ENCODE measurements at places on chromosomes 12 and 14. TPM values are rescaled to one million over a fixed set of nuclear protein-coding genes. Genes with fewer than 3 reads are reported as not detected.
A peak's percentile ranks its signal among the peaks of the same experiment; 100 is the strongest.

TEX22 gene
- 0.82 TPM for polyA plus RNA-seq

IRAK3 gene
- 3.4 TPM for polyA plus RNA-seq

SERPINA10 gene
- polyA plus RNA-seq: 0.90 TPM

RFLNA gene
- polyA plus RNA-seq: 64.3 TPM

RTN1 gene
- polyA plus RNA-seq: 45.0 TPM

RFX4 gene
- polyA plus RNA-seq: 0.13 TPM

TC2N gene
- 24.6 TPM for polyA plus RNA-seq

KRT71 gene
- polyA plus RNA-seq: 0.04 TPM

PTPRB gene
- polyA plus RNA-seq: 7.2 TPM

OTX2 gene
- not detected for polyA plus RNA-seq

GRCh38 chr12:45060976-45061375 is 10.1 kb upstream of the DBX2 start:
- DNase-seq: peak; percentile 69
- no peaks in the 10 kb centered on the region for H3K36me3 ChIP-seq

GRCh38 chr14:65249471-65250161 is 147.3 kb upstream of the MAX start:
- peaks cover 15% of the 10 kb centered on the region for H3K4me1 ChIP-seq
- no peaks in the 10 kb centered on the region for H3K36me3 ChIP-seq
- no peak overlapping the region for H3K27ac ChIP-seq
- H3K4me3 ChIP-seq: no peak overlapping the region
- DNase-seq: no peak
- H3K27me3 ChIP-seq: no peaks in the 10 kb centered on the region

GRCh38 chr12:104985206-104985605 is 910 bp upstream of the NOPCHAP1 start:
- DNase-seq: no peak
- no peak overlapping the region for H3K27ac ChIP-seq
- no peaks in the 10 kb centered on the region for H3K4me1 ChIP-seq

DNA sequence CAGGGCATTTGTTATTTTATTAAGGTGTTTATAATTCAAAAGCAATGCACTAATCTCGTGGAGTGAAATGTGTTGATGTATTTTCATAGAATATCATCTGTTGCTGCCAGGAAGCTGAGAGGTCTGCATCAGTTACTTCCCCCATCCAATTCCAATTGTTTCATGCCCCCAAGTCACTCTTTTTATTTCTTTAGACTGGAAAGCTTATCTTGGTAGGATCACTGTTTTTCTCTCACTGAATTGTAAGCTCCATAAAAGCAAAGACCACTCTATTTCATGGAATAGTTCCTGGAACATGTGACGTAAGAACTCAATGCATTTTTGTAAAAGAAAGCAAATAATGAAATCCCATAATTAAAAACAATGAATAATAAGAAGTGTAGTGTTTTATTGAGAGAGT is 420.2 kb downstream of the TRHDE start:
- DNase-seq: no peak
- no peaks in the 10 kb centered on the region for H3K36me3 ChIP-seq
- H3K4me3 ChIP-seq: no peak overlapping the region
- no peak overlapping the region for H3K27ac ChIP-seq

GRCh38 chr14:103068351-103069073 is 11.2 kb upstream of the CDC42BPB start:
- H3K27me3 ChIP-seq: no peaks in the 10 kb centered on the region
- H3K4me3 ChIP-seq: no peak overlapping the region
- peaks cover 29% of the 10 kb centered on the region for H3K4me1 ChIP-seq

DNA sequence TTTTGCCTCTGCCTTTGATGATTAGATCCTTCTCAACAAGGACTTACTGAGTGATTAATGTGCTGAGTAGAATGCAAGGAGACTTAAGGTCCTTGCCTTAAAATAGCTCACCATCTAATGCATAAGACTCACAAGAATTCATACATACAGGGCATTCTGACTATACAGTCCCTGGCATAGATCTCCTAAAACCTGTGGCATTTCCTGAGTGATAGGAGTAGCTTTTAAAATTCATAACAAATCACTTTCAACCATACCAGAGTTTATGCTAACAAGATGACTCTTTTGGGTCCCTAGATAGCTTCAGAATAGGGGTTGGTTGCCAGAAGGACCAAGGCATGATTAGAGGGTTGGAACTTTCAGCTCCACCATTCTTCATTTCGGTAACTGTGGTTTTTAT is 48.8 kb downstream of the STXBP6 start:
- H3K36me3 ChIP-seq: no peaks in the 10 kb centered on the region
- H3K27me3 ChIP-seq: no peaks in the 10 kb centered on the region
- DNase-seq: no peak
- H3K27ac ChIP-seq: no peak overlapping the region
- peaks cover 12% of the 10 kb centered on the region for H3K4me1 ChIP-seq

DNA sequence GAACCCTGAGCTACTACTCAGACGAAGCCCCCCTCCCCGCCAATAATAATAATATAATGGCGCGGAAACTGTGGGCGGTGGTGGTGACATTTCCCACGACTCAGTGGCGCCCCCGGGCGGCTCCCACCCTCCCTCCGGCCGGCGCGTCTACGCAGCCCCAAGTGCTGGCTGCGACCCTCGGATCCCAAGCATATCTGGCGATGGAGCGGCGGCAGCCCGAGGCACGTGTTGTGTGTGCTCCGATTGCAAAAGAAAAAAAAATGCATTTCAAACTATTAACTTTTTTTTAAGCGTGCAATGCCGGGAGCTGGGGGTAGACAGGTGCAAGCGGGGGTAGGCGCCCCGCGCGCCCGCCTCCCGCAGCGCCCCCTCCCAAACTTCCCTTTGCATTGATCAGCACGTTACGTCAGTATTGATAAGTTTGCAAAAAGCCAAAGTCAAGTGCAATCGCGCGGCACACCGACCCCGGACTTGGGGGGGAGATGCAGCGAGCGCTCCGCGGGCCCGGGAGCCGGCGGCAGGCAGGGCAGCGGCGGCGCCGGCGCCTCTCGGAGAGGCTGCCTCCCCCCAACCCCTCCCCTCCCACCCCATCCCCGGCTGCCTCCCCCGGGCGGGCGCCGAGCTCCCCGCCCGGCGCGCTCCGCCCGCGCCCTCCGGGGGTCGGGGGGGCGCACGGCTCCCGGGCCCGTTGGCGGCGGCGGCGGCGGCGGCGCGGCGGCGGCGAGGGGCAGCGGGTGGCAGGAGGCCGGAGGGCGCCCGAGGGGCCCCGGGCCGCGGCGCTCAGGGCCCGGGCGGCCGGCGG is 113.1 kb upstream of the MYL2 start:
- H3K27me3 ChIP-seq: peaks cover 83% of the 10 kb centered on the region
- H3K4me1 ChIP-seq: no peaks in the 10 kb centered on the region
- no peak overlapping the region for H3K4me3 ChIP-seq
- H3K27ac ChIP-seq: no peak overlapping the region

- H3K27ac ChIP-seq: no peak overlapping the region
- no peaks in the 10 kb centered on the region for H3K27me3 ChIP-seq
- H3K4me1 ChIP-seq: peaks cover 4% of the 10 kb centered on the region
- DNase-seq: no peak
- no peak overlapping the region for H3K4me3 ChIP-seq
- peaks cover 31% of the 10 kb centered on the region for H3K36me3 ChIP-seq
These were observed 76.6 kb downstream of the DCAF5 start for GRCh38 chr14:69076341-69076740.

- peaks cover 31% of the 10 kb centered on the region for H3K27me3 ChIP-seq
- H3K27ac ChIP-seq: no peak overlapping the region
- H3K4me3 ChIP-seq: no peak overlapping the region
- H3K4me1 ChIP-seq: no peaks in the 10 kb centered on the region
- no peak for DNase-seq
- H3K36me3 ChIP-seq: no peaks in the 10 kb centered on the region
These were observed 1133.3 kb downstream of the BCL11B start for GRCh38 chr14:98138666-98139065.

GRCh38 chr12:80716696-80717469 is at the start of gene MYF5:
MYF5 (plus strand) TSS chr12:80716912; CDS start chr12:80717064, 152 bp downstream.
- no peak within 1 kb of the TSS for H3K4me3 ChIP-seq
- H3K36me3 ChIP-seq: no peaks in the 10 kb centered on the region
- peaks cover 68% of the 10 kb centered on the region for H3K27me3 ChIP-seq
- no peak within 1 kb of the TSS for H3K27ac ChIP-seq
- no peaks in the 10 kb centered on the region for H3K4me1 ChIP-seq

- no peak overlapping the region for H3K27ac ChIP-seq
- H3K4me1 ChIP-seq: no peaks in the 10 kb centered on the region
- no peaks in the 10 kb centered on the region for H3K27me3 ChIP-seq
- no peak overlapping the region for H3K4me3 ChIP-seq
- no peak for DNase-seq
- H3K36me3 ChIP-seq: no peaks in the 10 kb centered on the region
These were observed 41.3 kb downstream of the SLC16A7 start for GRCh38 chr12:59636945-59637691.

GRCh38 chr12:62760779-62761178 is 174.2 kb downstream of the PPM1H start:
- peaks cover 40% of the 10 kb centered on the region for H3K4me1 ChIP-seq
- no peaks in the 10 kb centered on the region for H3K27me3 ChIP-seq
- H3K27ac ChIP-seq: peak overlapping the region; percentile 71
- no peaks in the 10 kb centered on the region for H3K36me3 ChIP-seq
- no peak overlapping the region for H3K4me3 ChIP-seq

GRCh38 chr12:89250636-89251035 is 101.7 kb downstream of the DUSP6 start:
- H3K4me3 ChIP-seq: no peak overlapping the region
- no peak for DNase-seq
- no peaks in the 10 kb centered on the region for H3K27me3 ChIP-seq

GRCh38 chr14:79724934-79725717 is 486.2 kb downstream of the DIO2 start:
- no peaks in the 10 kb centered on the region for H3K27me3 ChIP-seq
- H3K4me3 ChIP-seq: no peak overlapping the region
- no peak overlapping the region for H3K27ac ChIP-seq
- no peak for DNase-seq
- peaks cover 14% of the 10 kb centered on the region for H3K4me1 ChIP-seq
- H3K36me3 ChIP-seq: no peaks in the 10 kb centered on the region

DNA sequence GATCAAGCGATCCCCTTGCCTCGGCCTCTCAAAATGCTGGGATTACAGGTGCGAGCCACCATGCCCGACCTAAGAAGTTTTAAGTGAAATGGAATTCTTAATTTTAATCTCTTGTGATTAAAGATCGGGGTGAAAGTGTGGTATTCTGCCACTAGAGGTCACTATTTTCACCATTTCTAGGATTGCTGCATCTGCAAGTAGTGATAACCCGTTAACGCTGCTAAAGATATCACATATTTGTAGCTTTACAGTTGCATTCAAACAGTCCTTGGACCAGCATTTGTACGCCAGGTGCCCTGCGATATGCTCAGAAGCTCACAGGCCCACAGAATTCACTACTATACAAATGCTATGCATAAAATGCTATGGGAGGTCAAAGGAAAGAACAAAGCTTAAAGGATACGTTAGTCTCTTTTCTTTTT is 19.3 kb downstream of the CCDC62 start:
- H3K36me3 ChIP-seq: no peaks in the 10 kb centered on the region
- H3K4me3 ChIP-seq: no peak overlapping the region
- no peaks in the 10 kb centered on the region for H3K27me3 ChIP-seq
- peak; percentile 15 for DNase-seq

GRCh38 chr14:105733081-105734065 is 207.0 kb downstream of the TMEM121 start:
- H3K27ac ChIP-seq: no peak overlapping the region
- H3K36me3 ChIP-seq: no peaks in the 10 kb centered on the region
- no peak for DNase-seq
- no peaks in the 10 kb centered on the region for H3K27me3 ChIP-seq
- no peak overlapping the region for H3K4me3 ChIP-seq

- no peaks in the 10 kb centered on the region for H3K4me1 ChIP-seq
- H3K36me3 ChIP-seq: no peaks in the 10 kb centered on the region
- DNase-seq: no peak
- peaks cover 3% of the 10 kb centered on the region for H3K27me3 ChIP-seq
These were observed 52.9 kb downstream of the ISCA2 start for GRCh38 chr14:74546416-74546815.

- H3K27ac ChIP-seq: no peak overlapping the region
- H3K4me3 ChIP-seq: no peak overlapping the region
- H3K27me3 ChIP-seq: no peaks in the 10 kb centered on the region
- no peaks in the 10 kb centered on the region for H3K36me3 ChIP-seq
- no peaks in the 10 kb centered on the region for H3K4me1 ChIP-seq
These were observed 150.0 kb upstream of the RMST start for GRCh38 chr12:97312570-97313135.

DNA sequence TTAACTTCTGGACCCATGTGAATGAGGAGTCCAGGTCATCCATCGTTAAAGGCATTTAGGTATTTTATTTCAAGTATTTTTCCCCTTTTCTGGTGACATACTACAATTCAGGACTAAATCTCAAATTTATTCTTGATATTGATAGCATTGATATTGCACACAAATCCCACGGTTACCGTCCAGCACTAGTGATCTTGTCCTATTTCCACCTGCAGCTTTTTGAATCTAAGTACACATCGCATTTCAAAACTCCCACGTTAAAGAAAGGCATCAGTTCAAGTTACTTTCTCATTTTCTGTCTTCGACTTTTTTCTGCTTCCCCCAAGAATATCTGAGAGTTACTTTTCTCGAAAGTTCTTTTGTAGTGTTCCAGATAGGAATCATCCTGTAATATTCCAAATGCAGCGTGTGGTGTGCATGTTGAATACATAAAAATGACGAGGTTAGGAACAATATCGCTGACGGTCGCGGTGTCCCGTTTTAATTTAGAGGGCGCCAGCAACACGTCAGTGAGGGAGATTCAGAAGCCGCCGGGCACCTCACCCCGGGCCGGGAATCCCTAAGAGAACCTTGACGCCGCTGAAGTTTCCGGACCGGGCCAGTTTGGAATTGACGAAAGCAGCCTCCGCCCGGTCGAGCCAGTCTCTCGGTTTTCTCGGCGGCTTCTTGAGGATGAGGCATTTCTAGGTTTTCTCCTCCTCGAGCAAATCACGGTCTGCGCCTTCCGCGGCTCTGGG is 569 bp upstream of the RGS6 start:
- H3K4me1 ChIP-seq: peaks cover 3% of the 10 kb centered on the region
- H3K27ac ChIP-seq: no peak overlapping the region
- no peaks in the 10 kb centered on the region for H3K36me3 ChIP-seq

- no peak overlapping the region for H3K4me3 ChIP-seq
- H3K4me1 ChIP-seq: no peaks in the 10 kb centered on the region
- peaks cover 3% of the 10 kb centered on the region for H3K36me3 ChIP-seq
These were observed 23.5 kb downstream of the GPHB5 start for GRCh38 chr14:63295231-63295685.

GRCh38 chr12:100171248-100171647 is 28.6 kb upstream of the BLTP3B start:
- no peaks in the 10 kb centered on the region for H3K4me1 ChIP-seq
- no peak overlapping the region for H3K4me3 ChIP-seq
- H3K36me3 ChIP-seq: peaks cover 15% of the 10 kb centered on the region
- no peak overlapping the region for H3K27ac ChIP-seq
- no peaks in the 10 kb centered on the region for H3K27me3 ChIP-seq
- DNase-seq: no peak

DNA sequence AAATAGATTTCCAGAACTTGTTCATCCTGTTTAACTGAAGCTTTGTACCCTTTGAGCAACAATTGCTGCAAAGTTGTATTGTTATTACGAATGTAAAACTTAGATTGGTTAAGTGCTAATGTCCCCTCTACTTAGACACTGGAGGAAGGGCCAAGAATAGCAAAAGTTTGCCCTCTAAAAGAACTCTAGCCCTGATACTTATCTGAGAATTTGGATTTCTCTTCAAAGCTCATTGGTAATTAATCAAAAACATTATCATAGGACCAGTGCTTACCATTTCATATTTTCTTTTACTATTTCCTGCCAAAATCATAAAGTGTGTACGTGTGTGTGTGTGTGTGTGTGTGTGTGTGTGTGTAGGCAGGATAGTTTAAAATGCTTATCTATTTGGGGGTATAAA is 58.2 kb downstream of the LMNTD1 start:
- no peak overlapping the region for H3K27ac ChIP-seq
- DNase-seq: no peak
- H3K4me3 ChIP-seq: no peak overlapping the region
- no peaks in the 10 kb centered on the region for H3K36me3 ChIP-seq
- H3K27me3 ChIP-seq: no peaks in the 10 kb centered on the region
- no peaks in the 10 kb centered on the region for H3K4me1 ChIP-seq
